ENCODE measurements at places on chromosomes 6 and 20.

- no peak for DNase-seq
These were observed 15.6 kb upstream of the MATN4 start for GRCh38 chr20:45323731-45324130.

- DNase-seq, result no peak
These were observed 241.1 kb downstream of the FOXC1 start for GRCh38 chr6:1850840-1851157.

DNA sequence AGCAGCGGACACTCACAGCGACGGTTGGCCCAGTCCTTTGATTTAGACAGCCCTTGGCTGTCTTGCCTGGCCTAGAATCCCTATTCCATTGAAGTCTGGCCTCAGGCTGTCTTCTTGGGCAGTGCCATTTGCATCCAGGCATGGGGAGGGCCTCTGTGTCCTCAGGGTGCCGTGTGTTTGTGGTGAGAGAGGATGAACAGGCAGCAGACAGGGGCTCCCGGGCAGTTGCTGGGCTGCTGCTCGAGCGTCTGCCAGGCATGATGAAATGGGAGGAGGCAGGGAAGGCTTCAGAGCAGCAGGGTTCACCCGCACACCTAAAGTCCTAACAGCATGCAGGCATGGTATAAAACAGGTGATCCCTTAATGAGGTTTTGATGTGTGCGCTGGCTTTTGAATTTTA, 126.9 kb downstream of the SOBP start:
- no peak for DNase-seq

- no peak for DNase-seq
These were observed 227.3 kb downstream of the ERMARD start for GRCh38 chr6:169978615-169979161.

DNA sequence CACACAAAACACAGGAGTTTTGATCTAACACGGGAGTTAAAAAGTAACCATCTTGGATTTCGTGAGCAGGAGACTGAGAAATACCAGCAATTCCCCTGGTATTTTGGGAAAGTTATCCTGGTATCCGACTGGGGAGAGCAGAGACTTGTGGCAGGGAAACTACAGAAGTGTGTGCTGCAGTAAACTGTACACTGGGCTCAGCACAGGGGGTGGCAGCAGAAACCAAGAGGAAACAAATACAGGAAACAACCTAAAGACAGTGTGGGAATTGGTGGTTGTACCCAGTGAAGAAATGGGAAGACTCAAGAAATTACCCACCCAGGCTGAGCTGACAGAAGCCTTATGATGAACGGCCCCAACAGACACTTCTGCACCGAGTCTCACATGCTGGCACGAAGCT, 109.8 kb downstream of the CHD6 start:
- DNase-seq, result no peak

DNA sequence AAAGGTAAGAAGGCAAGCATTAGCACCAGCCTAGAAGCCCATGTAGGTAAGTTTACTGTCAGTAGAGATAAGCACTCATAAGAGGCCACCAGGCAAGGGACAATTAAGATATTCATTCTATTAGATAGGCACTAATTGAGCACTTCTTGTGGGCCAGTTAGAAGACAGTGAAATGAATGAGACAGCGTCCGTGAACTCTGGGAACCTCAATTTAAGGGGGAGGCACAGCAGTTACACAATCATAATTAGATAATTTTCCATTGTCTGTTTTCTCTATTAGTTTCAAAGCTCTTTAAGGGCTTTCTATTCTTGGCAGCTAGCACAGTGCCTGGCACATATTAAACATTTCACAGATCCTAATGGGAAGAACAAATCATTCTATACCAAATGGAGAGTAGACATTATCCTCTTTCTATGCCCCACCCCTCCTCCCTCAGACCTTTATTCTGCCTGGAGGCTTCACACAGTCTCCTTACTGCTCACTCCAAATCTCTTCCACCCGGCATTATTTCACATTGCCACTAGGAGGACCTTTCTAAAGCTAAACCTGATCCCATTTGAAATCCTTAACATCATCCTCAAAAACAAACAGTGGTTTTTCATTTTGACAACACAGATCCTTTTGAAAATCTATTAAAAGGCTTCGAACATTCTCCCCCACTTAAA, 529.6 kb downstream of the ADGRB3 start:
- no peak for DNase-seq

DNA sequence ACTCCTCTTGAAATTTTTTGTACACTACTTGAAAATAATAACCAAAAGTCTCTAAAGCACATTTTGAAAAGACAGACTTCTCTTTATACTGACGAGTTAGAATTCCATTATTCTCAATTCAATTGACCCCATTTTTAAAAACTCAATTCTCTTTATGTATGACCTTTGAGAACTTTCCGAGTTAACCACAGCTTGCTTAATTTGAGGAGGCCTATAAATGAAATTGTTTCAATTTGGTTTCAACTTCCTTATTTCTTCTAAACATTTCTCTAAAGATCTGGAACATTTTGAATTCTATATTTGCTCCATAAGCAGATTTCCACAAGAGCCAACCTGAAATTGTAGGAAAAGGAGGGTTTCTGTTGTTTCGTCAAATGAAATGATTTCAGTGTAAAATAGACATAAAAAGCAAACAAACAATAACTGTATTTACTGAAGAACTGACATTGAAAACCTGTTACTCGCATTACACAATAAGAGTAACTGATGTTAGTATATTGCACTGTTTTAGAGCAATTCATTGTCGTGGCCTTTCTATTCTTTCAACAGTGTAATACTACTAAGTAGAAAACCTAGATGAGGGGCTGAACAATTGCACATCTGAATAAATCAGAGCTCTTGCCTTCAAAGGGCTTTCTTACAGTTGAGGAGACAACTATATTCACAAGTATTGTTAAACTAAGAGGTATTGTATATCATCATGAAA, 223.6 kb downstream of the HIVEP2 start:
- DNase-seq, result no peak

- DNase-seq, result peak; percentile 76
These were observed 112.6 kb upstream of the RALGAPA2 start for GRCh38 chr20:20824924-20825584.

- no peak for DNase-seq
These were observed 365.0 kb upstream of the ID4 start for GRCh38 chr6:19472153-19472552.

DNA sequence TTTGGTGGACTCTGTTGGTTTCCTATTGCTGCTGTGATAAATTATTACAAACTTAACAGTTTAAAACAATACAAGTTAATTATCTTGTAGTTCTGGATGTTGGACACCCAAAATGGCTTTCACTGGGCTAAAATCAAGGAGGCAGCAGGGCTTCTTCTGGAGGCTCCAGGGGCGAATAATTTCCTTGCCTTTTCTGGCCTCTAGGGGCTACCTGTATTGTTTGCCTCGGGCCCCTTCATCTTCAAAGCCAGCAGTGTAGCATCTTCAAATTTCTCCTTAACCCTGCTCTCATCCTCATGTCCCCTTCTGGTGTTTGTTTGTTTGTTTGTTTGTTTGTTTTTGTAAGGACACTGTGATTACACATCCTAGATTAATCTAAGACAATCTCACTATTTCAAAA, 60.5 kb upstream of the ANKEF1 start:
- no peak for DNase-seq

DNA sequence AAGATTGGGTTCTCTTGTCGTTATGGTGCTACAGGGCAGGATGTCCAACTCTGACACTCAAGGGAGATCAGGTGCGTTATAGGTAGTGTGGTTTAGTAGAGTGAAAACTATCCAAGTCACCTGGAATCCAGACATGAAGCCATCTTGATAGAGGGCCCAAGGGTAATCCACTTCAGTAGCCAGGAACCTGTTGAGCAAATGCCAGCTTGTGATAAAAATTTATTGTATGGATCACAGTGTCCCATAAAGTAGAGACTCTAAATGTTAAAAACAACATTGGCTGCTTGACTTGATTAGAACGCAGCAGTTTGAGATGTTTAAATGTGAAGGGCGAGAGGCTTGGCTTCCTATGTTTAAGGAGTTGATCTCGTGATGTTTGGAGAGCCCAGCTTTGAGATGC, 105.7 kb upstream of the GMDS start:
- no peak for DNase-seq

DNA sequence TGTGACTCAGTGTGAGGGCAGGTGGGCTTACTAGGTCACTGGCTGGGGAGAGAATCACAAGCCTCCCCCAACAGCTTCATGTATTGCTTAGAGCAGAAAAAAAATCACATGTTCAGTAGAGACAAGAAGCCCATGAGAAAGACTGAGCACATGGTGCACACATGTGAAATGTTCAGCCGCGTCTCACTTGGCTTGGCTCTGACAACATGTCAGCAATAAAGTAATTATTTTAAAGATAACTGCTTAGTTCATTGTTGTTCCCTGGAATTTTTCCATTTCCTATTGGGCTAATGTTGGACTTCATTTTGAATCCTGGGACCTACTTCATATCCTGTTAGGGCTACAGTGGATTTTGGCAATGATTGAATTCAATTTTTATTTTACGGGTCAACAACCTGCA, 222.6 kb downstream of the C6orf118 start:
- no peak for DNase-seq
